Stimulated activated CD4-positive, alpha-beta T cell treated with anti-CD3 and anti-CD28 coated beads, TNF-alpha, amount 100 ng/mL, for 24 hours (primary cell): ENCODE measurements at places on chromosomes 12 and 14.

DNA sequence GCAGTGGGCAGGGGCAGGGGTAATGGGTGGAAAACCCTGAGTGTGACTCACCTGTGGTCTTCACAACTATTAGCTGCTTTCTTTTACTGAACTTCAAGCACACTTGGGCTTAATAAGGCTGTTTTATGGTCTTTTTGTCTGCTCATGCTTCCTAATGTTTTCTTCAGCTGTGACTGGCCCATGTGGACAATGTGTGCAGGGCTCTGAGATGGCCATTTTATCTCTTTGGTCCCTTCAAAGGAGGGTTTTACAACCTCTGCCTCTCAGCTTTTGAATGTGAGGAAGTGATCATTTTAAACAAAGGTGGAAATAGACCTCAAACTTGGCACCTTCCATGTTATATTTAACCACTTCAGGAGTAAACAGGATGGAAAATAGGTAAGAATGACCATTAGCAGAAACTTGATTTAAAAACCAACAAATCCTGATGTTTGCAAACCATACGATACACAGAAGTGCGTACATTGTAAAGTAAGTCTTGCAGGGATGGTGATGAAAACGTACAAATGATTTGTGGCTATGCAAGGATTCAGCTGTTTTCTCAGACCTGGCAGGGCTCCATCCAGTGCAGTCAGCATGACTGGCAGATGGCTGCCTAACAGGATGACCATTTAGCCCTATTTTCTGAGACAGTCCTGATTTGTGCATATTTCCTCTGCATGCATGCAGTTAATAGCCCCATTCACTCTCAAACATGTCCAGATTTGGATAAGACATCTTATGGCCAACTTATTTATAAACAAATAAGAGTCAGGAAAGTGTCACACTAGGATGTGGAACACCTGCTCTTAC is 103.2 kb downstream of the SLC38A4 start:
- no peak for DNase-seq

DNA sequence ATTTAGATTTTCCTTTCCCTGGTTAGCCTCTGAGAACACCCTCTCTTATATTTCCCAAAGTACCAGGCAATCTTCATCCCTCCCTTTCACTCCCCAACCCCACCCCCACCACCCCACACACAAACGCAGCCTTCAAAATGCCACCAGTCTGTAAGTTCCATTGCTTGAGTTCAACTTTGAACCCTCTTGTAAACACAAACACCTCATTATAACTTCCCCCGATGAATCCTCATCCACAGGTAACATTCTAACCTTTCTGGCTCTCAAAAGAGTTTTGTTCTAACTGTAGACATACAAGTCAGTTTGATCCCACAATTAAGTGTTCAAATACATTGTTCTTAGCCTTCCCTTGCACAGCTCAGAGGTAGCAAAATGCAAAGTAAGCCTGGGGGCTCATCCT is 199.4 kb upstream of the FOXN3 start:
- no peak for DNase-seq

DNA sequence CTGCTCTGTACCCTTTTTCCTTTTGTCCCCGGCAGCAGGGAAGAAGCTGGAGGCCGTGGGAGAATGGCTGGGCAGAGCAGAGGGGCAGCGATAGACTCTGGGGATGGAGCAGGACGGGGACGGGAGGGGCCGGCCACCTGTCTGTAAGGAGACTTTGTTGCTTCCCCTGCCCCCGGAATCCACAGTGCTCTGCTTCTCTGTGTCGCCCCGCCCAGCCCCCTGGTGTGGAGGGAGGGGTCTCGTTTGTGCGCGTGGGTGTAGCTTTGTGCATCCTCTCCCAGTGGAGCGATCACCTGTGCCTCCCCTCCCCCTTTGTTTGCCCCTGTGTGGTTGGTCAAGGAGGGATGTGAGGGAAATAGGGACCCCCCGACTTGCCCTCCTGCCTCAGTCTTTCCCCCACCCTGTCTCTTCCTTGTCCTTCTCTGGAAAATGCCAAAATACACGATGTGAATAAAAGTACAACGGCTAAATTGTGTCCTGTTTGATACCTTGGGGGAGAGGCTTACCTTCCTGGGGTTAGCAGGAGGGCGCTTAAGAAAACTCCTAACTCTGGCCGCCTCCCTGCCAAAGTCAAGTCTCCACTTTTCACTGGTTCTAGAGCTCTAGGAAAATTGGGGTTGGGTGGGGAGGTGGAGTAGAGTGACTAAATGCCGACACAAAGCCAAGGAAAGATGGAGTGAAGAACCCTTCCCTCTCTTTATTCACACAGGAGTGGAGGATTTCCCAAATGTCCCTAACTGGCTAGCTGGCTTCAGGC is 990 bp upstream of the TPI1 start:
- DNase-seq = no peak

DNA sequence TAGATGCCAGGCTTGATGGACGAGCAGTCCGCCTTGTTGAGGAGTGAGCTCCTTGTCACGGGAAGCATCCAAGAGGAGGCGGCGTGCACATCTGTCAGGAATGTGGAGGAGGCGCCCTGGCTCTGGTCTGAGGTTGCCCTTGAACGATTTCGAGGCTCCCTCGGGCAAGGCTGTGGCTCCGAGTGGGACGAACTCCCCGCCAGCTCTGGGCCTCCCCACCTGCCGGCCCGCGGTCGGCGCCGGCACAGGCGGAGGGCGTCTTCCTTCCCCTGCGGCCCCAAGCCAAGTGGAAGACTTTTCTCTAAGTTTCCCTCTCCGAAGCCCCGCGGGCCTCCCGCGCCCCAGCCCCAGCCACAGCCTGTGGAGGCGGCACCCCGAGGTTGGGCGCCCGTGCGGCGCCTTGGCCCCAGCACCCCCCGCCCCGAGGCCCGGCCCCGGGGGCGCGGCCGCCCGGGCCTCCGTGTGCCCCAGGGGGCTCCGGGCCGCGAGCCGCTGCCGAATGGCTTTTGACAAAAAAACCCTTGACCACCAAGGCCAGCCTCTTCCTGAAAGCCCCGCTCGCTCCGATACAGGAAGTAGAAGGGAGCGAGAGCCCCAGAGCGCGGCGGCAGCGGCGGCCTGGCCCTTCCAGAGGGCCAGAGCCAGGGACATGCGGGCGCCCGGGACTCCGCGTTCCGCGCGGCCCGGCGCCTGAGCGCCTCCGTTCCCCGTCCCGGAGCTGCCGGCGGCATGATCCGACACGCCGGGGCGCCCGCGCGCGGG is at the start of gene RIN3:
TSS of gene RIN3 (plus strand) at position 578 of the 762 bp plus-strand sequence. CDS start at position 730, 152 bp downstream.
- DNase-seq = peak; percentile 38

- DNase-seq = no peak
Observed at GRCh38 chr12:2672863-2673262, 121.9 kb upstream of the FKBP4 start.

- DNase-seq = no peak
Observed at GRCh38 chr12:49200919-49201594, 12.2 kb upstream of the TUBA1A start.

DNA sequence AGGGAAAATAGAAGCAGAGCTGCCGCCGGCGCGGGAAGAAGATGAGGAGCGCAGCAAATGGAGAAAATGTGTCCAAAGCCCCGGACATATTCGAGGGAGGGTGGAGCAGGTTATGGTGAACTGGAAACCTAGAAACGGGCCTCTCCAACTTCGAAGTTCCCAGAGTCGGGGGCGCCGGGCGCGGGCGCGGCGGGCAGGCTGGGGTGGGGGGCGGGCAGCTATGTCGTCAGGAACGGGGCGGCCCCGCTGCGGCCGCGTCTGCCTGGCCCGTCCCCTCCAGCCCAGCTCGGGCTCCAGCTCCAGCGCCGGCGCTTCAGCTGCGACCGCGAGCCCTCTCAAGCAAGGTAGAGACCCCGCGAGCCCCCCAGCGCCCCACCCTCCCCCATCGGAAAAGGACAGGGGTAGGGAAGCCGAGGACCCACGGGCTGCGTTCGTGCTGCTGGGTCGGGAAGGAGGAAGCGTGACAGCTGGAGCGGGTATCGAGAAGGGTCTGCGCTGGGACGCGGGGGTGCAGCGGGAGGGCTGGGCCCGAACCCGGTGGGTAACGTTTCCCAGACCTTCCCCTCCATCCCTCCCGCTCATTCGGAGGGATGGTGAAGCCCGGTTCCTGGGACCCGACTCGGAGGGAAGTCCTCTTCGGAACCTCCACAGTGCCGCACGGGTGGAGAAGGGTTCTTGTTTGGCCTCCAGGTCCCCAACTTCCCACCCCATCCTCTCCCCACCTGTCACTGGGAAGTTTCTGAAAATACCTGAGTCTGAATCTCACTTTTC is 1.0 kb downstream of the DGKA start:
- DNase-seq = no peak

GRCh38 chr12:97452230-97452629 is 10.4 kb upstream of the RMST start:
- no peak for DNase-seq

GRCh38 chr12:119334430-119335170 is at the start of gene CCDC60:
Gene CCDC60, plus strand, starts transcription at chr12:119334729. Its CDS starts 448 bp downstream, at chr12:119335177.
- DNase-seq = no peak

DNA sequence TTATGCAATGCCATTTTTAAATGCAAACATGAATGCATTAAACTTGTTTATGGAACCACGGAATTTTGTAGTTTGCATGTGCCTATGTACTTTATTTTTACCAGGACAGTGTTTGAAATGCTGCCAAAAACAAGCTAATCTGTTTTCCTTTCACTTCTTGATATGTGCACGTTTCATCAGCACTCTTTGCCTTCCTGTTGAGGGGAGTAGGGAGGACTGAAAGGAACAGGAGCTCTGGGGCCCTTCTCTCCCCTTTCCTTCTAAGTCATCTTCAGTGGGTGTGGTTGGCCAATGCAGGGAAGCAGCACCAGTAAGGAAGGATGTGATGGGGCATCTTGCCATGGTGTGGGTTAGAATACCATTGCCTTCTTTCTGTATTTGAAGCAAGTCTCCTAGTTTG is 12.1 kb upstream of the PPP4R4 start:
- DNase-seq = no peak

- DNase-seq = no peak
Observed at GRCh38 chr14:47220096-47220495, 455.3 kb downstream of the MDGA2 start.

DNA sequence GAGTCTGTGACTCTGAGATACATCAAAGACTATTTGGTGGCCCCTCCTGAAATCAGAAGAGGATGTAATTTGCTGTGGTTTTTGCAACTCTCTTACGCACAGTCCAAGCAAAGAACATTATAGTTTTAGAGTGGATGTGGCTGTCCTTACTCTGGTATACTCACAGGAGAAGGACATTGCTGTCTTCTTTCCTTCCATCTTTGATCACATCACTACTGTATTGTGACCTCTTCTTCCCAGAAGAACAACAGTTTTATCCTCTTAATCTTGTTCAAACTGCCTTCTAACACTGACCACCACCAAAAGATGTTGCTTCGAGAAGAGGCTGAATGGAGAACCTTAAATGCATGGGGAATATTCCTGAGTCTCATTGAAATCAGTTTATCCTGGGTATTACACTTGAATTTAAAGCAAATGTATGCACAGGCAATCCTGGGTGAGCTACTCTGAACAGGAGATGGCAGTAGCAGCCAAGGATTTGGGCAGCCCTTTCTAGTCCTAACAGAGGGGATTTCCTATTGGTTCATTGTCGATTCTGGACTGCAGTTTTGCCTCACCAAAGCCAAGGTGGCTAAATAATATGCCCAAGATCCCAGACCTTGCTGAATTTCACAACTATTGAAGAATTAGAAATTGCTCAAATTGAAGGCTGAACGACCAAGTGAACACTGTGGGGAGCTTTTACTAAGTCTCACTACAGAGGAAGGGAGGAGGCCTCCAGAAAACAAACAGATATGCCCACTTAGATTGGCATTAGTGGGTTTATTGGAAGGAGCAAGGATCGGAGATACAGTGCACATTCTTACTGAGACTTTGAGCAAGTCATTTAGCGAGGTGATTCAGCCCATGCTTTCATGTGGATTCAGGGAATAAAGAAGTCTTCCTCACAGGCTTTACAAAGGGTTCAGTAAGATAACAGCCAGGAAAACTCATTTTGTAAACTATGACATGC is 282.8 kb downstream of the PAWR start:
- no peak for DNase-seq

GRCh38 chr14:101232340-101233020 is 328.8 kb upstream of the DIO3 start:
- DNase-seq = no peak

GRCh38 chr14:100230361-100230760 is 8.6 kb upstream of the YY1 start:
- DNase-seq = no peak
